ENCODE measurements at places on chromosomes 3 and 15.
A peak's percentile ranks its signal among the peaks of the same experiment; 100 is the strongest.

- DNase-seq, result no peak
These were observed 610.7 kb upstream of the GRM7 start for GRCh38 chr3:6250167-6250566.

- no peak for DNase-seq
These were observed 20.7 kb upstream of the ZBED2 start for GRCh38 chr3:111615880-111616279.

GRCh38 chr15:59174151-59174834 is 32.4 kb upstream of the LDHAL6B start:
- DNase-seq, result no peak

DNA sequence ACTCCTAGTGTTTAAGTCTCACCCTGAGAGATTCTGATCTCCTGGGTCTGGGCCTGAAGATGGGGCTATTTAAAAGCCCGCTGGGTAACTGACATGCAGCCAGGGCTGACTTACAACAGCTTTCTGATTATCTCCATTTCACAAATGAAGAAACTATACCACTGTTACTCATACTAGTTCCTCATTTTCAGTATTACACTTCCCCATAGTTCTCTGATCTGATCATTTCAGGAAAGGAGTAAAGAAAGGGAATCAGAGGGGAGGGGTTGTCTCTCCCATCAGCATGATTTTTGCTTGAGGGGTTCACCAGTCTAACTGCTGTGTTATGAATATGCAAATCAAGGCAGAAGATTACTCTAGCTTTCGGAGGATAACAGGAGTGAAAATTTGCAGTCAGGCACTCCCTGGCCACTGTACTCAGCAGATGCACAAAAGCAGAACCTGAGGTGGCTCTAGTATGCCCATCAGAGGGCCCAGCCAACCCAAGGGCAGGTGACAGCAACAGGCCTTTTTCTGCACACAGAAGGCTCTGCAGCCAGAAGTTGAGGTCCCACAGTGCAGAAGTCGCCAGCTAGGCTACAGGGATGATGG is 59.4 kb downstream of the DAPK2 start:
- DNase-seq, result no peak

DNA sequence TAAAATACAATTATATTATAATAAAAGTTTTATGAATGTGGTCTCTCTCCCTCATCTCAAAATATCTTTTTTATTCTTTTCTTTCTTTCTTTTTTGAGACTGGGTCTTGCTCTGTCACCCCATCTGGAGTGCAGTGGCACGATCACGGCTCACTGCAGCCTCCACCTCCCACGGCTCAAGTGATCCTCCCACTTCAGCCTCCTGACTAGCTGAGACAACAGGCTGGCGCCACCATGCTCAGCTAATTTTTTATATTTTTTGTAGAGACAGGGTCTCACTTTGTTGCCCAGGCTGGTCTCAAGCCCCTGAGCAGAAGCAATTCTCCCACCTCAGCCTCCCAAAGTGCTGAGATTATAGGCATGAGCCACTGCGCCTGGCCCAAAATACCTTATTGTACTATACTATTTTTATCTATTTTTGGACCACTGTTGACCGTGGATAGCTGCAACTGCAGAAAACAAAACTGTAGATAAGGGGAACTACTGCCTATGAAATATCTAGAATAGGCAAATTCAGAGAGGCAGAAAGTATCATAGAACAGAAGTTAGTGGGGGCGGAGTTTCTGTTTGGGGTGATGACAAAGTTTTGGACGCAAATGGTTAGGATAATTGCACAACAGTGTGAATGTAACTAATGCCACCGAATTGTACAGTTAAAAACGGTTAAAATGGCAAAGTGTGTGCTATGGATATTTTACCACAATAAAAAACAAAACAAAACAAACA is 66.6 kb downstream of the SLC12A8 start:
- no peak for DNase-seq

DNA sequence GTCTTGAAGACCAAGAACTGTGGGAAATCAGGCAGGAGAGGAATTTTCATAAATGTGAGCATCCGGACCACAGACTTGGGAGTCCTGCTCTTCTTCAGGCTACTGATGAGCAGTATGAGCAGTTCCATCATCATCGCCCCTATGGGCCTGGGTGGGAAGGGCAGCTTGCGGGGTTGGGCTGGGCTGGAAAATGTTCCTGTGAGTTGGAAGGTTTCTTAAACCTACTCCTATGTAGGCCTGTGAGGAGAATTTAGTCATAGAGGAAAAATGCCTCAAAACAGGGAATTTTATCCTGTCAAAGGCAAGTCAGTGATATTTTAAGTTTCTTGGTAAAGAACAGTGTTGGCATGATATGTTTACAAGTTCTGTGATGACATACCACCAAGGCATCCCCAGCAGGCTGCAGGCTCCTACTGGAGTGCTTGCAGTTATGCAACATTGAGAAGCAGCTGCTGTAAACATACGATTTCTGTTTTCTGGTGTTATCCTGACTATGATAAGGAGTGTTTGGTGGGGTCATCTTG is 10.3 kb downstream of the MASP1 start:
- DNase-seq, result peak; percentile 95

GRCh38 chr3:168889666-168890065 is 773.8 kb downstream of the MECOM start:
- DNase-seq, result no peak

DNA sequence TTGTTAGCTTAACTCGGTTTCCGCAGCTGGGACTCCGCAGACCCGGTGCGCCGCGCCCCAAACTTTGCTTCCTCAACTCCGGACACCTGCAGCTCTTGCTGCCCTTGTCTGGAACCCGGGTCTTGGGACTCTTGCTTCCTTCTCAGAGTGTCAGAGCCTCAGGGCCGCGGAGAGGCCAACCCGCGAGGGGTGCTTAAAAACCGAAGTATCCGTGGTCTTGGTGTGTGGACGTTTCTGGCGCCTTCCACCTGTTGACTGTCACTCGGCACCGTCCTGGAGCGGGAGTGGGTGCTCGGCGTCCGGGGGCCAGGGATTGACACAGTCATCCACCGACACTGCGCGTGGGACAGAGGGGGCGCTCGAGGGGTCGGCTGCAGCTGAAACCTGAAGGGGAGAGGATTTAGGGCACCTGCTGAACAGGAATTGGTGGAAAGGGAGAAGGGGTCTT is 386 bp downstream of the SQOR start:
- peak; percentile 15 for DNase-seq

DNA sequence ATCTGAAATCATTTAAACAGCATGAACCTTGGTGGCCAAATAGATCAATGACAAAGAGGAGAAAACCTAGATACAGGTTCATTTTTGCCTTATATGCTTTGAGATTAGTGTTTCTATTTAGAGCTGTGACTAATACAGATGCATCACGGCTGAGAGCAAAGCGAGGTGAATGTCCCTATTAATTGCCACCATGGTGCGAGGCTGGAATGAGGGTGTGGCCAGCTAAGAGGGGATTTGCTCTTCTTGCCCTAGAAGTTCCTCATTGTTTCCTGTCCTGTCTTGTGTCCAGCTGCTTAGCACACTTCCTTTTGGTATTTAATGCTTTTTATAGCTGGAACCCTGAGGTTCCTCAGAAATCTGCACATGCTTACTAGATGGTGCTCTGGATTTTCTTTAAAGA is 339.1 kb upstream of the RGMA start:
- DNase-seq, result no peak

DNA sequence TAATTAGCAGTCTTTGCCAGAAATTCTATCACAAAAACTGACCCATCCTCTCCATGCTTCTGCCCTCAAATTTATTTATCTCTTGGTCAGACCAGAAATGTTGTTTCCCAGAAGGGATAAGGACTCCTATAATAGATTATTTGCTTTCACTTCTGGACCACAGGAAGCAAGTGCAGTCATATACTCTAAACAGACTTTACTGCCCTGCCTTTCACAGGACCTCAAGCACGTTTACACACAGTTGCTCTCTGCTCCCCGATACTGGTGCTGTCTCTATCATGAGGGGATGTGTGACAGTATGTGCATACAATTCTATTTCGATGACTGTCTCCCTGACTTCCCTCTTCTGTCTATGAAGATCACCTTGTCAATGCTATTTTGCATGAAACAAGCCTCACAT is 205.5 kb upstream of the TGFBR2 start:
- no peak for DNase-seq

DNA sequence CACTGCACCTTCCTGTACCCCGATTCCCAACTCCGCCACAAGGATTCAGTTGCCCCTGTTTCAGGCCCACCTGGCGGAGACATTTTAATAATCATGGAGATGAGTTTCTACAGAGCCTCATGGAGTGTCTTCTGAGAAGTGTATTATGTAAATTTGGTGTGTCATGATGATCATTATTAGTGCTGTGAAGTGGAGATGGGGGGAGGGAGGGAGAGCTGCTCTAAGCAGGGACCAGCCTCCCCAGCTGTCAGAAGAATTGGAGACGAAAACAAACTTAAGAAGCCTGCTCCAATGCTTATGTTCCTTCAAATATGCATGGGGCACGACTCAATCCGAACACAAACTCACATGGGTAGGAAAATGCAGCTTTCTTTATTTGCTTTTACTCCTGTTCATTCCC is 127.8 kb downstream of the EPHB1 start:
- DNase-seq, result no peak

- DNase-seq, result no peak
These were observed 13.0 kb upstream of the BFSP2 start for GRCh38 chr3:133386876-133387275.

DNA sequence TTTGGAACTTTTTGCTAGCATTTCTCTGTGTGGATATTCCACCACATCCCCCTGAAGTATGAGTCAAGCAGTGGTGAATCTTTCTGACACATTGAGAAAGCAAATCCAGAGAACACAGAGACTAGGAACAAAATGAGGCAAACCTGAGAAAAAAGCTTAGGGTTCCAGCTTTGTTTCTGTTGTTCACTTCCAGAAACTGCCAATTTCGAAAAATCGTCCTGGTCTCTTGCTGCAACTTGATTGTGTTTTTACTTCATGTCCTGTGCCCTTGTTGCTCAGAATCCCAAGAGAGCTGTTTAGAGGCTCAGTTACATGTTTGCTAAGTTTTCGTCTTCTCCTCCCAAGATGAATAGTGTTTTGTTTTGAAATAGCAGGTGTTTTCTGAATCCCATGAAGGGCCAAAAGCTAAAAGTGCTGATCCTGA is 13.7 kb downstream of the MAP2K1 start:
- peak; percentile 25 for DNase-seq

GRCh38 chr3:61524933-61525332 is 36.4 kb upstream of the PTPRG start:
- DNase-seq, result no peak

GRCh38 chr15:39130556-39131379 is 450.1 kb upstream of the THBS1 start:
- DNase-seq, result no peak

DNA sequence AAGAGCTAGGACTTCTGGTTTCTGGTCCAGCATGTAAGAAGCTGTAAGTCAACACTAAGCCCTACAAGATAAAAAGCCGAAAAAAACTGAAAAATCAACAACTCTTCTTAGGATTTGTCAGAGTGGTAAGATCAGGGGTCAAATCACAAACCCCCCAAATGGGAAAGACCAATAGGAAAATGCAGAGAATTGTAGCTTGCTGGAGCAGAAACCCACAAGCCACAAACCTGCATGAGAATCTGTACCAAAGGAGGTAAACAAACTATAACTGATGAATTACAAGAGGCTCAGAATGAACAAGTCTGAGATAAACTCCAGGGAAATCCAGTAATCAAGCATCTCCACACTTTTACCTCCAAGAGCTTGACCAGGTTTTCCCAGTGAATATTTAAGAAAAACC is 36.0 kb downstream of the RFX7 start:
- no peak for DNase-seq

GRCh38 chr3:85164436-85164835 is 205.6 kb downstream of the CADM2 start:
- DNase-seq, result no peak

GRCh38 chr3:139134678-139135372 is 90.1 kb upstream of the PRR23C start:
- DNase-seq, result no peak

- peak; percentile 53 for DNase-seq
These were observed 17.5 kb upstream of the GASK1A start for GRCh38 chr3:42961633-42962032.

- DNase-seq, result no peak
These were observed 69.0 kb downstream of the LINGO1 start for GRCh38 chr15:77563623-77564156.

DNA sequence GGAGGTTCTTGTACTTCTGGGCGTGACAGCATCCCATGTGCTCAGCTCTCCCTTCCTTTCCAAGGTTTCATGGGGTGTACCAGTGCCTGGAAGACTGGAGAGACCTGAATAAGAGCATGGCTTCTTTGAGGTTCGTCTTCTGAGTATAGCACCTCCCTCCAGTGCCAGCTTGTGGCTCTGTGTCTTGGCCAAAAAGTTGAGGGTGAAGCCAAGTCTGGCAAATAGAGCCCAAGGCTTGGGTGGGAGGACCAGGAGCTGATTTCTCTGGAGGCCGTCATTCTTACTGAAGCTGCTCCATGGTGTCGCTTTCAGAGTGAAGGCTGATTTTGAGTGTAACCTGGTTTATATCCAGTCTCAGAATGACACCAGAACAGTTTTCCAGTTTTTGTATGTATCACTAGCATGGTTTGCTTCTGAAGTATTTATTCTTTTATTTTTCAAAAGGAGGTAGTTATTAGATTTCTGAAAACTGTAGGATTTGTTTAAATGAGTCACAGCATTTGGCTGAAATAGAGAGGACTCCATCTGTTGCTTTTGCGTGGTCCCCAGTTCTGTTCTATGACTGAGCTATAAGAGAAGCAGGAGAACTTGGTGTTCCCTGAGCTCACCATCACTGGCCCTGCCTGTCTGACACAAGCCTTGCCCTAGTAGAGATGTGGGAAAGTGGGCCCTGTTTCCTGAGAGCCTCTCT is 47.2 kb downstream of the BSN start:
- DNase-seq, result no peak

GRCh38 chr3:123469323-123469995 is 20.6 kb upstream of the ADCY5 start:
- no peak for DNase-seq

GRCh38 chr3:154745929-154746328 is 315.9 kb upstream of the GPR149 start:
- no peak for DNase-seq

DNA sequence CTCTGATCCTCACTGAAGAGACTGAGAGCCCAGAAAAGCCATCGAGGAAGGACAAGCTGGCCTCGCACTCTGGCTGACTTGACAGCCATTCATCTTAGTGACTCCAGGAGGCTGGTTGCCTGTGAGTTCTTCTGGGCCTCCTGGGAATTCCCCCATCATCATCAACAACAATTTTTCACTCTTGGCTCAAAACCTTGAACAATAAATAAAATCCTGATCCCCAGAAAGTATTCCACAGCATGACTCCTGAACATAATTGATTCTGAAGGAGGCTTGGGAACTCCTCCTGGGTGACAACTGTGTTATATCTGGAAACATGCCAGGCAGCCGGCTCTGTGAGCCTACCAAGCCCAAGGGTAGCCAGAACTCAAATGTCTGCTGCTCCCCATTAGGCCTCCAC is 188.6 kb downstream of the SHQ1 start:
- DNase-seq, result no peak
